Right lobe of liver (tissue), 6 donors: ENCODE measurements at places on chromosomes 2 and 18. TPM values are rescaled to one million over a fixed set of nuclear protein-coding genes. Genes with fewer than 3 reads are reported as not detected.

The HOXD13 gene
- total RNA-seq, result not detected

The RAPGEF4 gene
- total RNA-seq, result 9.6 TPM

The SH3RF3 gene
- 1.0 TPM for total RNA-seq

The AGFG1 gene
- 25.2 TPM for total RNA-seq

The ZEB2 gene
- total RNA-seq, result 19.0 TPM

The ADAM23 gene
- total RNA-seq, result 0.11 TPM

The CHRNA1 gene
- total RNA-seq, result not detected

The IFIH1 gene
- 12.9 TPM for total RNA-seq

The FIGLA gene
- total RNA-seq, result not detected

The ANKRD30BL gene
- total RNA-seq, result not detected

The AQP12A gene
- not detected for total RNA-seq

The CNTNAP5 gene
- not detected for total RNA-seq

The PSMA8 gene
- total RNA-seq, result not detected

The HS1BP3 gene
- 19.8 TPM for total RNA-seq

The POTEJ gene
- not detected for total RNA-seq

The WNT10A gene
- not detected for total RNA-seq

The CLHC1 gene
- 5.0 TPM for total RNA-seq

The FNDC4 gene
- total RNA-seq, result 29.9 TPM

The GALM gene
- 43.4 TPM for total RNA-seq

The MTCL1 gene
- total RNA-seq, result 4.2 TPM

The SPC25 gene
- 0.67 TPM for total RNA-seq

The FAP gene
- not detected for total RNA-seq

The ADD2 gene
- total RNA-seq, result 1.00 TPM

The GAL3ST2 gene
- not detected for total RNA-seq

The FMNL2 gene
- 12.1 TPM for total RNA-seq

The IKZF2 gene
- total RNA-seq, result 1.1 TPM

The ARHGAP28 gene
- total RNA-seq, result not detected

The CD207 gene
- not detected for total RNA-seq

The CRYBA2 gene
- total RNA-seq, result not detected

The MAL gene
- total RNA-seq, result not detected

The CNGA3 gene
- not detected for total RNA-seq

The LOXHD1 gene
- not detected for total RNA-seq

The ABCG8 gene
- 83.0 TPM for total RNA-seq

The LRP2 gene
- total RNA-seq, result 1.1 TPM

The DLX2 gene
- not detected for total RNA-seq

The WDR54 gene
- 1.6 TPM for total RNA-seq
